Liver (tissue), 10 donors: ENCODE measurements at places on chromosomes 11 and 22.
A peak's percentile ranks its signal among the peaks of the same experiment; 100 is the strongest.

DNA sequence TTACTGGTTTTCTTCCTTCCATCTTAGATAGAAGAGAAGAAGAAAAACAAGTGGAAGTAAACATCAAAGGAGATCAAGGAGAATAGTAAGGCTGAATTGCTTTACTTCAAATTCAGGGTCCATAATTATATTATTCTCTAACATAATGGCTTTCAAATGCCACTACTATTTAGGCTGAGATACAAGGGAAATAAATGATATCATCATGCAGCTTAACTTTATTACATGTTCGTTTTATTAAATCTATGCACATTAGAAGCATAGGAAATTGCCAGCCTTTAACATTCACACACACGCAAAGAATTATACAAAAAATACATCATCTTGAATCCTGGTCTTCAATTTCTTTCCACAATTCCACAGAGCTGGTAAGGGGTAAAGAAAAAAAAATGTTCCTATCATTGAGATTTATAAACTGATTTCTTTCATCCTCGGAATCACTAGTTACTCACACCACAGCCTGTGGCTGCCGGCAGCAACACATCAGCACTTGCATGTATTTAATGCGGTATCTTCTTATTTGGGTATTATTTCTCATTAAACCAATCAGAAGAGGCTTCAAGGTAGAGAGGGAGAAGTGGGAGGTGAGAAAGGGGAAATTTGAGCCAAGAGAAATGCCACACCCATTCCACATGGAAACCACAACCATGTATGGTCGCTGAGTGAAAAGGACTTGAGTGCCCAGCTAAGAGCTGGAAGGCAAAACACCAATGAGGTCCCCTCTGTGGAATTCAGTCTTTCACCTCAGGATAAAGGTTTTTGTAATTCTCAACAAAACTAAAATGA lies 26.3 kb downstream of the SYTL2 start:
- no peak for DNase-seq

GRCh38 chr11:15911377-15912044 lies 444.8 kb downstream of the SOX6 start:
- DNase-seq: no peak

GRCh38 chr11:71213696-71214552 lies 38.5 kb downstream of the SHANK2 start:
- no peak for DNase-seq

GRCh38 chr11:76758311-76758710 lies 24.8 kb upstream of the TSKU start:
- no peak for DNase-seq

DNA sequence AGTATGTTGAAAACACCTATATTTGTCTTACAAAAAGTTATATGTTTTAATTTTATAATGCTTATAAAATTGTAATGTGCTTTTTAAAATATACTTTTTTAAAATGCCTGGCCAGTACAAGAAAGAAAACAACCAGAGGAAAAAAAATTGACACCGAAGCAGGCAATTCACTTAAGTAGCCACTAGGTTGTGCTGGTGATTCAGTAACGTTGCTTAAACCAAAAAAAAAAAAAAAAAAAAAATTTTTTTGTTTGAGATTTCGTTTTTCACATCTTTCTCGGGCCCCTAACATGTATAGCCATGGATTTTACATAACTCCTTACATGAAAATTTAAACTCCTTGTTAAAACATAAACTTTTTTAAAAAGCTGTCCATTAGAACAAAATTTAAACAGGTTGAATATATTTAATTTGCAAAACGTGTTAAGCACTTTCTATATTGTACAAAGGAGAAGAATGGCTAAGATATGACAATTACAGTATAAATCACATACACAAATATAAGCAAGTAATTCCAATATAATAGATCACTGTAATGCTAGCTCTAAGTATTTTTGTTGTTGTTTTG lies 9.2 kb downstream of the OR8B4 start:
- no peak for DNase-seq

DNA sequence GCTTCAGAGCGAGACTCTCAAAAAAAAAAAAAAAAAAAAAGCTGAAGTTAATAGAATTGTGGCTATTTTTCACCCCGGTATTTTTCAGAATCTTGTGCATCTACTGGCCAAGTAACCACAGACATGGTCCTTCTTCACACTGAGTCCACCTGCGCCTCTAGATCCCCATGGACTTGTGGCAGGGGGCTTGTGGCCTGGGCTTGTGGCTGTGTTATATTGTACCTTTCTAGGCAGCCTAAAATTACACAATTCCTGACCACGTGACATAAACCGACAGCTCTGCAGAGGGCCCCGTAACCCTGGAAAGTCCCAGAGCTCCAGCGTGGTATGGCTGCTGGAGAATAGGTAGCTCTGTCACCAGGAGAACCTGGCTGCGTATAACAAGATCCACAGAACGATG lies 10.9 kb upstream of the NAALADL1 start:
- DNase-seq: no peak

DNA sequence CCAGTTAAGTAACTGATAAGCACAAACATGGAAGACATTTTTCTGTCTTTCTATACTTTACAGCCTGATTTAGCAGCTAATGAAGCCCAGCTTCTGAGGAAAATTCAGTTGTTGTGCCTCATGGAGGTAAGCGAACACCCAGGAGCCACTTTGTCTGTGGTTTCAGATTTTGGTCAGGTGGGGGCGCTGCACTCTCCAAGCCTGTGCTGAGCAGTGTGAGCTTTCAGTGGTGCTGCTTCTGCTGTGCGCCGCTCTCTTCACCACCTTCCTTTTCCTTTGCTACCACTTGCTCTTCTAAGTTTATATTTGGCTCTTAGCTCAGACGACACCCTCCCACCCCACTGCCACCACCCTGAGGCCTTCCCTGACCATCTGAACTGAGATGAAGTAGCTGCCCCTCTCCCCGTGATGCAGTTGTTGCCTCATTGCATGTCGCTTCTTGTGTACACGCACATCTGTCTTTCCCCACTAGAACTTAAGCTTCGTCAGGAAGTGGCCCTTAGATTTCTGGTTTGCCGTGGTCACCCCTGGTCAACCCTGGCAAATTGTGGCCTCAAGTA lies 14.0 kb downstream of the PSMD13 start:
- DNase-seq: no peak

GRCh38 chr11:43756575-43756974 lies 76.0 kb downstream of the HSD17B12 start:
- no peak for DNase-seq

DNA sequence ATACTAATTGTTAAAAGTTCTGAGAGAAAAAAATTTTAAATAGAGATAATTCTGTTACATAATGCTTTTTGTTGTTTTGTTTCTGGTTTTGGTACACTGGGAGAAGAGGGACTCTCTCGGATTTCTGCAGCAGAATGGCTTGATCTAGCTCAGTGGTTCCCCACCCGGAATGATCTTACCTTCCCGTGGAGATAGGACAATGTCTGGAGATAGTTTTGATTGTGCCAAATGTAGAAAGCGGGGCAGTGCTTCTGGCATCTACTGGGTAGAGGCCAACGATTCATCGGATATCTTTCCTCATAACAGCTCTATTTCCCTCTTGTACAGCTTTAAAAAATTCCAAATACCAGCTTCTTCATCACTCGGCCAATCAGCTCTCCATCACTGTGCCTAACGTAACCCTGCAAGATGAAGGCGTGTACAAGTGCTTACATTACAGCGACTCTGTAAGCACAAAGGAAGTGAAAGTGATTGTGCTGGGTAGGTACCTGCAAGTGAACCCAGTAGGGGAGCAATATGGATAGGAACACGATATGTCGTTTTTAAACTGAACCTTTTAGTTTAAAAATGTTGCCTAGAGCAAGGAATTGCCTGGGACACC lies 13.2 kb downstream of the CRTAM start:
- no peak for DNase-seq

- DNase-seq: no peak
Measured at GRCh38 chr11:78371221-78371891, 46.3 kb downstream of the GAB2 start.

DNA sequence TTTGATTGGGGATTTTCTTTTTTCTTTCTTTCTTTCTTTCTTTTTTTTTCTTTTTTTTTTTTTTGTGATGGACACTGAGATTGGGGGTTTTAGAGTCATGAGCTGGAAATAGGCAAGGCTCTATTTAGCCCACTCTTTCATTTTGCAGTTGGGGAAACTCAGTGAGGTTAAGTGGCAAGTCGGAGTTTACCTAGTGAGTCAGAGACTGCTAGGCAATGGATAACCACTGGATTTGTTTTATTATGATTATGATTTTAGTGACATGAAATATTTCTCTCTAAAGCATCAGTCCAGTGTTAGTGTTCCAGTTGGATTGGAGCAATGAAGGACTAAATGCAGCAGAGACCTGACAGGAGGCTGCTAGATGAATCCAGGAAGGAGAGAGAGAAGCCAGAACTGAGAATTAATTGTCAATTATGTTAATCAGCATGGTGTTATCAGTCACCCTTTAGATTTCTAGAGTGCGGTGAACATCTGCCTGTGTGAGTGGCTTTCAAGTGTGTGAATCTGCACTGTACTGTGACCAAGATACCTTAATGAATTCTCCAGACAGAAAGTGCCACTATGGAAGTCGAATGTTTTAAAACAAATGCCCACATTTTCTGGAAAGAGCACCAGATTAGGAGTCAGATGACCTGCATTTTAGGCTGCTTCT lies 10.9 kb downstream of the BMAL1 start:
- DNase-seq: no peak

DNA sequence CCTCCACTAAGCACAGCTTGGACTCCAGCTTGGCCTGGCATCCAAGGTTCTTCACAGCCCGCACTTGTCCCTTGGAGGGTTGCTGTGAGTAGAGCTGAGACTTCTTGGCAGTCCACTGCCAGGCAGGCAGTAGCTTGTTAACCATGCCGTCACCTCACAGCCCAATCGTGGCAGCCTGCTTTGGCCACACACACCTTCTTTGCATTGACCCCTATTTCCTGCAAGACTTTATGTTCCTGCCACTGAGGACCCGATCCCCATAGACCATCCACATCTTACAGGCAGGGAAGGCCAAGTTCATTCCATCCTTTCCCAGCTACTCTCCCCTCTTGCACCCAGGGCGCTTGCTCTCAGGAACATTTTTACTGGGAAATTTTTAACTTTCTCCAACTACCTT lies 2.5 kb upstream of the PYGM start:
- no peak for DNase-seq

- no peak for DNase-seq
Measured at GRCh38 chr22:28442711-28443525, 236.7 kb downstream of the TTC28 start.

- DNase-seq: no peak
Measured at GRCh38 chr11:61533039-61533375, 24.5 kb downstream of the LRRC10B start.

DNA sequence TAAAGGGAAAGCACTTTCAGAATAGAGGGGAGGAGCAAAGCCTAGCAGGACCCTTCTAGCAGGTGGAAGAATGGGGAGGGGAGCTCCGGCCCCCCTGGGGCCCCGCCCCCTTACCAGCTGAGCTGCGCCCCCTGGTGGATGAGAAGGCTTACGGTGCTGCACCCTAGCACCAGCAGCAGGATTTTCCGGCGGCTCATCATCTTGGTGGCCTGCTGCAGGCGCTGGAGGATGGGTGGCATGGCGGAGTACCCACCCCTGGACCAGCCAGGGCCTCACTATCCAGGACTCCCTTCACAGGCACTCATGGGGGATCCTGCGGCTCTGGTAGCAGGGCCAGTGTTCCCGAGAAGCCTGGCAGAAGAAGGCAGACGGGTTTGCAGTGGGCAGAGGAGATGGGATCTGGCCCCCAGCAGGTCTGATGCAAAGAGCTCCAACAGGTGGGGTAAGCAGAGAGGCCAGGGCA lies 3.8 kb downstream of the GAL3ST3 start:
- DNase-seq: peak; percentile 77

DNA sequence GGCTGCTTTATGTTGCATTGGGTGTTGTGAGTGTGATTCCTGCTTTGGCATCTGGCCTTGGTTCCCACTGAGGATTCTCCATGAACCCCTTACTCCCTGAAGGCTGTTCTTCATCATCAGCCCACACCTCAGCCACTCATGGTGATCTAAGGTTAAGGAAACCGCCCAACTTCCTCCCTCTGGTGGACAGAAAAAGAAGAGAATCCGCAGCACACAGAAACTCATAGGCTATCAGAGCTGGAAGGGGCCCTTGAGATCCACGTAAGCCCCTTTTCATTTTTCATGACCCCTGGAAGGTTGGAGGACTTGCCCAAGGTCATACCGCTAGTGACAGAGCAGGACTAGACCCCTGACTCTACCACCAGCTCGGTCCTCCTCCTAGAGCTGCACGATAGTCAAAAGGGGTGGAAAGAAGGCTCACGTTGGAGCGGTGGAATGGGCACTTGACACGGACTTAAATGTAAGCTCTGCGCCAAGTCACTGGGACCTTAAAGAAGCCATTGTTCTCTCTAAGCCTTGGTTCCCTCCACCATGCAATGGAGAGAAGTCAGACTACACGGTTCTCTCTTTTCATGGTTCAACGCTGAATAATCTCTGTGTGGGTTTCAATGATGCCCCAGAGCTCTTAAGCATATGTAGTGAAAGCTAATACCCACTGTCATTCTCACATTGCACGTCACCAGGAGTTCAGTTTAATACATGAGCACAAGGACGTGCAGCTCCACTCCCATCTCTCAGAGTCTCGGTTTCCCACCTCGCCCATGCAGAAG lies 83.6 kb upstream of the CRTAM start:
- DNase-seq: no peak

DNA sequence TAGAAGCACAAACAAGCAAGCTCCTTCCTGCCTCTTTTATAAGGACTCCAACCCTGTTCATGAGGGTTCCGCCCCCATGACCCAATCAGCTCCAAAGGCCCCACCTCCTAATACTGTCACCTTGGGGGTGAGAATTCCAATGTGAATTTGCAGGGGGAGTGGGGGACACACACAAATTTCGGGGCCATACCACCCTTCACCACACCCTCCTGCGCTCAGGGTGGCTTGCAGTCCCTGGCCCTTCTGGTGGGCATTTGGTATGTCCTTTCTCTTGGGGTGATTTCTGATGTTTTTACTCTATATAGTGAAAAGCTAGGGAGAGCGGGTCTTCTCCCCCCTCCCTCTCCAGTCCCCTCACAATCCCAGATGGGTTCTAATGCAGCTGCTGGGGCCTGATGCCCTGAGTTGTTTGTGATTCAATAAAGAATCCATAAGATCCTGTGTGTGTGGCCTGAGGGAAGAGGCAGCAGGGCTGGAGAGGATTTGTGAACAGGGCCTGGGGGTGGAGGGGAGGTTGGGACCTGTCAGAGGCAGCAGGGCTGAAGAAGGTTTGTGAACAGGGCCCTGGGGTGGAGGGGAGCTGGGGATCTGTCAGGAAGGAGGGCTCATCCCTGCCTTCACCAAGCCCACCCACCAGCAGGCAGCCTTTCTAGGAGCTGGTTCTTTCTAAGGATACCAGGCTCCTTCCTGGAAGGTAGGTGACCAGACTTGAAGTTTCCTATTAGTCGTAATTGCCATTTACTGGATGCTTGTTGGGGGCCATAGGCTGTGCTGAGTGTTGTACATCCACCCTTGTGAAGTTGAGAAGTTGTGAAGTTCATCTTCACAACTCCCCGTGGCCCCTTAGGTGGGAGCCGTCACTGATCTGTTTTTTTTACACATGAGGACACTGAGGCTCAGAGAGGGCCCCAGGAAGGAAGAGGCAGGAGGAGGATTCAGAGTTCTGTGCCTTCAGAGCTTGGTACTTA lies 7.9 kb downstream of the SLC35C1 start:
- DNase-seq: no peak

- DNase-seq: no peak
Measured at GRCh38 chr11:122317305-122317704, 201.3 kb upstream of the BLID start.

GRCh38 chr11:134511255-134511654 lies 99.2 kb upstream of the B3GAT1 start:
- no peak for DNase-seq

- DNase-seq: no peak
Measured at GRCh38 chr11:9133956-9134355, 42.6 kb upstream of the SCUBE2 start.

GRCh38 chr22:41650229-41650628 lies 29.1 kb downstream of the XRCC6 start:
- no peak for DNase-seq
